ENCODE measurements at places on chromosomes 1 and 21.

DNA sequence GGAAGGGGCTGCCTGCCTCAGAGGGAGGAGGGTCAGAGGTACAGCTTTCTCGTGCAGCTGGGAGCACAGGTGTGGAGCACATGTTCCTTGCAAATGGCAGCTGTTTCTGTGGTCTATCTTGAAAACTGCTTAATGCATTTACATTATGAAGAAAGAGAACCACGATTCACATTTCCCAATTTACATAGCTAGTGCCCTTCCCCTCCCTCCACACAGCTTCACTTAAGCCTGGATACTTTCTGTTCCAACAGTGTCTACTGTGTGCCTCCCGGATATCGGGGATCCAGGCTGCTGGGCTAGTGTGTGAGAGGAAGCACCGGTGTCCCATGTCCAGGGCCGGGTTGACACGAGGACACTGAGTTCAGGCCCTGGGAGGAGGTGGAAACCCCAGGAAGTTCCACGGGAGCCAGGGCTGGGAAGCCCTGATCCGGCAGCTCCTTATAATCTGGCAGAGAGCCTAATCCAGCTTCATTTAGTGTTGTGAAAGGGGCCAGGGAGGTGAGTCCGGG, 31.6 kb downstream of the TMCC2 start:
- DNase-seq: no peak

DNA sequence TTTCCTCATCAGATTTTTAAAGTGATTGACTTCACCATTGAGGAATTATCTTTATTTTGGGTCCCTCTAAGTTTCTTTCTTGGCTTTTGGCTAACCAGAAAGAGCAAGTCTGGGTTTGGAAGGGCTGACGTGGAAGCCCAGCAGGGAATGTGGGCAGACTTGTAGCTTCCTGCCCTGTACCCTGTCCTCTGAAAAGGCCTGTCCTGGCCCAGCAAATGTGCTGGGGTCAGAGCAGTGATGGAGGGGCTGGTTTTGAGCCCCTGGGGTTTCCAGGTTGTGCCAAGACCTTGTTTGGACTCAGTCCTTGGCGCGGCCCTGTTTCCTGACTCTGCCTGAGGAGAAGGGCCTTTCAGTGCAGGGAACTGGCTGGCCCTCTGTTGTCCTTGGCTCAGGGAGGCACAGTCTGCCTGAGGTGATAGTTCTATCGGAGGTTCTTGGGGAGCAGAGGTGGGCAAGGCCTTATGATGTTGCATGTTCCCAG, 72.1 kb downstream of the UCK2 start:
- DNase-seq: no peak

DNA sequence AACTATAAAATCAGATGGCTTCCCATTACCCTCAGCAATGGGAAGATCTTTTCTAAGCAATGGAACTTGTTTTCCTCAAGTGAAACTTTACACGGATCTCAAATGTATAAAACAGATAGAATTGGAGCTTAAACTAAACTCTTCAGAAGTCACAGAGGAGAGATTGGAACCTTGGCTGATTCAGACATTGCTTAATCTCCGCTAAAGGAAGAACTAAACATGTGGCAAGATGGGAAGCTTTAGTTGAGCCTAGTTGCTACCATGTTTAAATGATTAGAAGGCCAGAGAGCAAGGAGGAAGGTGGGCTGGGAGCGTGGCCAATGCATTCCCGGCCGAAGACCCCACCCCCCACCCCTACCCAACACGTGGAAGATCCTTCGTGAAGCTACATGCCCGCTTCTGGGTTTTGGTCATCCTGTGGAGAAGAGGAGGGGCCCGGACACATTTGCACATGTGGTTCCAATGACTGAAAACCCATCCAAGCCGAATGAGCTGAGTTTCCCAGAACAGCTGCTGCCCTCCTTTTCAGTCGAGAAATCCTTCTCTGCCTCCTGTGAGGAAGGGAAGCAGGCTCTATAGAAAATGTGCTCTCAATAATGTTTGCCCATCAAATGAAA, 164.3 kb downstream of the MIS18A start:
- DNase-seq: no peak

- no peak for DNase-seq
Observed at GRCh38 chr1:111249960-111250359, 22.4 kb downstream of the CHI3L2 start.

GRCh38 chr1:244970236-244970743, 105.9 kb upstream of the HNRNPU start:
- no peak for DNase-seq

DNA sequence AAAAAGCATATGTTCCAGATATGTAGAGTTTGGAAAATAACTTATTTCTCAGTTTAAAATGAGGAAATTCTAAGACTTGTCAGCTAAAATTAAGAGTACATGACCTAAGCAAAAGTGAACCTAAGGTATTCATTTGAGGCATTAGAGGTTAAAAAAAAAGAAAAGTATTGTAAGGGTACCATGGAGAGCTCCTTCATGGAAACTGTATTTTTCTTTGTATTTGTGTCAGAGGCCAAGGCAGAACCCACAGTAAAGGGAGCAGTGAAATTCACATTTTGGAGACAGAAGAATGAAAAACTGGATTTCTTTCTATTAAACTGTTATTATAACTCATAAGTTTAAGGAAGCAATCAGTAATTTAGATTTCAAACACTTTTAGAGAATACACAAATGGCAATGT, 1494.8 kb downstream of the KCNT2 start:
- DNase-seq: no peak
